IgD-negative memory B cell (primary cell): ENCODE measurements at places on chromosomes 1 and 21. TPM values are rescaled to one million over a fixed set of nuclear protein-coding genes. Genes with fewer than 3 reads are reported as not detected.

LCE3E gene
- polyA plus RNA-seq = not detected

OR2T2 gene
- polyA plus RNA-seq = not detected

COL11A1 gene
- polyA plus RNA-seq = not detected

TTC24 gene
- polyA plus RNA-seq = 0.38 TPM

NTRK1 gene
- polyA plus RNA-seq = not detected

DYNLT5 gene
- not detected for polyA plus RNA-seq

FDPS gene
- 120 TPM for polyA plus RNA-seq

SELP gene
- polyA plus RNA-seq = 2.2 TPM

TFF2 gene
- not detected for polyA plus RNA-seq

PBX1 gene
- polyA plus RNA-seq = 0.34 TPM
